ENCODE measurements at places on chromosomes 1 and 21. TPM values are rescaled to one million over a fixed set of nuclear protein-coding genes. Genes with fewer than 3 reads are reported as not detected.

The EPHA10 gene
- total RNA-seq = 0.97 TPM

The SAMSN1 gene
- total RNA-seq = 6.0 TPM

The ADGRL4 gene
- 0.56 TPM for total RNA-seq

The PKP1 gene
- total RNA-seq = 30.7 TPM

The COL8A2 gene
- total RNA-seq = 2.5 TPM

The AGMAT gene
- total RNA-seq = 5.4 TPM

The MRPL9 gene
- total RNA-seq = 80.4 TPM
